ENCODE measurements at places on chromosomes 7 and 10. TPM values are rescaled to one million over a fixed set of nuclear protein-coding genes. Genes with fewer than 3 reads are reported as not detected.

GRCh38 chr7:47697543-47697942 is 115.6 kb upstream of the TNS3 start:
- DNase-seq: no peak
- H3K27ac ChIP-seq: no peak overlapping the region
- no peaks in the 10 kb centered on the region for H3K4me1 ChIP-seq
- H3K36me3 ChIP-seq: no peaks in the 10 kb centered on the region
- no peak overlapping the region for H3K4me3 ChIP-seq

- no peaks in the 10 kb centered on the region for H3K4me1 ChIP-seq
- H3K36me3 ChIP-seq: no peaks in the 10 kb centered on the region
- no peak for DNase-seq
Measured at GRCh38 chr10:106252541-106252940, 912.0 kb downstream of the SORCS1 start.

GRCh38 chr10:120575411-120575810 is 118.4 kb downstream of the PLPP4 start:
- no peak overlapping the region for H3K27ac ChIP-seq
- no peaks in the 10 kb centered on the region for H3K36me3 ChIP-seq
- no peak overlapping the region for H3K4me3 ChIP-seq
- no peak for DNase-seq

DNA sequence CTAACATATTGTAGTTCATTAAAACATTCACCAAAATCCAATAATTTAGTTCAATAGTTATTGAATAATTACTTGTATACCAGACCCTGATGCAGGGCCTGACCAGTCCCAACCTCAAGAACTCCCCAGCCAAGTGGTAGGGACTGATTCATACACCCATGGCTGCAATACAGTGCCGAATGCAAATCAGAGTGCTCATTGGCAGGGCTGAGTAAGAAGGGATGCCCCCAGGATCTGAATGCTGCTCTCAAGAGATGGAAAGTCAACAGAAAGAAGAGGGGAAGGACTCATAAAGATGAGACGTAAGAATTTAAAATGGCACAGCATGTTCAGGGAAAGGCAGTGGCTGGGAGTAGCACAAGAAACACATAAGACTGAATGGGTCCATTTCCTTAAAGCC is 29.9 kb downstream of the ZNF438 start:
- no peak overlapping the region for H3K27ac ChIP-seq
- H3K36me3 ChIP-seq: no peaks in the 10 kb centered on the region
- DNase-seq: no peak

DNA sequence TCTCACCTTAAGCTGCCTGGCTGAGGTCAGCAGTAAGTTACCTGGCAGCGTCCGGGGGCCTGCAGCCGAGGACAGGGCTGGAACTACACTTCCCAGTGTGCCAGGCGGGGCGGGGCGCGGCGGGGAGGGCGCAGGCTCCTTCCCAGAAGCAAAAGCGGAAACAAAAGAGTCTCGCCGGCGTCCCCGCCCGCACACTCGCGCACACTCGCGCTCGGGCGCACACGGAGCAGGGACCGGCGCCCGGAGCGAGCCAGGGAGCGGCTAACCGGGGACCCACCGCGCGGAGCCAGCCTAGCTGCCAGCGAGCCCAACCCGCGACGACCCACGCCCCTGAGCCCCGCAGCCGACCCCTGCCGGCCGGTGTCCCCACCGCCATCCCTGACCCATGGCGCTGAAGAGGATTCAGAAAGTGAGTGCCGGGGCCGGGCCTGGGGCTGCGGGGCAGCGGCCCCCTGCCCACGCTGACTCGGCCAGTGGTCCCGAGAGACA is at the start of gene UBE2D1:
TSS of gene UBE2D1 (plus strand) at position 190 of the 489 bp plus-strand sequence. CDS start at position 386, 196 bp downstream.
- H3K36me3 ChIP-seq: no peaks in the 10 kb centered on the region
- H3K4me3 ChIP-seq: peak within 1 kb of the TSS; percentile 89
- H3K4me1 ChIP-seq: peaks cover 48% of the 10 kb centered on the region
- peak within 1 kb of the TSS; percentile 91 for H3K27ac ChIP-seq
- peak; percentile 84 for DNase-seq

GNGT1 gene
- total RNA-seq: not detected

Data from left lung (tissue), 14 donors.